Upper lobe of left lung (tissue), 6 donors: ENCODE measurements at places on chromosomes 7 and 10. TPM values are rescaled to one million over a fixed set of nuclear protein-coding genes. Genes with fewer than 3 reads are reported as not detected.
A peak's percentile ranks its signal among the peaks of the same experiment; 100 is the strongest.

DNA sequence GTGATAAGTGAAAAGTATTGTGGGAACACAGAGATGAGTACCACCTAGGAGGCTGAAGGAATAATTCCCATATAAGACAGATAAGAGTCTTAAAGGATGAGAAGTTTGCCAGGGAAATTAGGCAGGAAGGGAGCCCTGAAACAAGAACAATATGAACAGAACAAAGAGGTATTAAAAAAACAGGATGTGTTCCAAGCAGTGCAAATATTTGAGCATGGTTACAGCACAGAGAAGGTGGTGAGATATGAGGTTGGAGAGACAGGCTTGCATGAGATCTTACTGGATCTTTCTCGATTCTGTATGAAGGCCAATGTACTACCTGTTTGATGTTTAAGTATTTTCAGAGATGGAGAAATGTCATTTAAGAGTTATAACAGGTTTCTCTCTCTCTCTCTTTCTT, 20.3 kb downstream of the TAC1 start:
- H3K36me3 ChIP-seq, result no peaks in the 10 kb centered on the region
- no peak overlapping the region for H3K4me3 ChIP-seq
- H3K27me3 ChIP-seq, result no peaks in the 10 kb centered on the region
- no peaks in the 10 kb centered on the region for H3K4me1 ChIP-seq
- DNase-seq, result no peak

- H3K4me1 ChIP-seq, result peaks cover 8% of the 10 kb centered on the region
- no peaks in the 10 kb centered on the region for H3K36me3 ChIP-seq
- DNase-seq, result no peak
- H3K27ac ChIP-seq, result no peak overlapping the region
- H3K27me3 ChIP-seq, result no peaks in the 10 kb centered on the region
- no peak overlapping the region for H3K4me3 ChIP-seq
Observed at GRCh38 chr7:94650147-94651051, 5.5 kb downstream of the SGCE start.

DNA sequence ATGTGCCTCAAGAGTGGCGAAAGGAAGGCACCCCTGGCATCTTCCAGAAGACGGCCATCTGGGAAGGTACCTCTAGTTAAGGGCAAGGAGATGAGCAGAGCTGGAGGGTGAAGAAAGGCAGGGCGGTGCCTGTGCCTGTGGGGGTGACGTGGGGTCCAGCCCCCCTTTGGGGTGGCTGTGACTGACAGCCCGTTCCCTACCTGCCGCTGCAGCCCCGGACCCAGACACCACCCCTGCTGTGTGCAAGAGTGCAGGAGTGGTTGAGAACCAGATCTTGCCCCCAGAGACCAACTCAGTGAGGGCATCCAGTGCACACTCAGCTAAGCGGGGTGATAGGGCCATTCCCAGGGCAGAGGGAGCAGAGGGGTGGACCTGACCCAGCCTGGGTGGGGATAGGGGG, 4.3 kb upstream of the MUC17 start:
- no peak overlapping the region for H3K27ac ChIP-seq
- no peaks in the 10 kb centered on the region for H3K36me3 ChIP-seq
- peaks cover 12% of the 10 kb centered on the region for H3K4me1 ChIP-seq
- no peak overlapping the region for H3K4me3 ChIP-seq
- peak; percentile 46 for DNase-seq

- H3K4me1 ChIP-seq, result no peaks in the 10 kb centered on the region
- no peaks in the 10 kb centered on the region for H3K36me3 ChIP-seq
- H3K27me3 ChIP-seq, result no peaks in the 10 kb centered on the region
- H3K4me3 ChIP-seq, result no peak overlapping the region
- no peak overlapping the region for H3K27ac ChIP-seq
Observed at GRCh38 chr7:26937939-26938623, 73.7 kb upstream of the SKAP2 start.

GRCh38 chr7:2666588-2667250, 21.3 kb upstream of the AMZ1 start:
- H3K4me3 ChIP-seq, result no peak overlapping the region
- no peak for DNase-seq
- no peaks in the 10 kb centered on the region for H3K27me3 ChIP-seq
- H3K27ac ChIP-seq, result no peak overlapping the region

- H3K4me3 ChIP-seq, result no peak overlapping the region
- DNase-seq, result no peak
- H3K36me3 ChIP-seq, result no peaks in the 10 kb centered on the region
- no peaks in the 10 kb centered on the region for H3K4me1 ChIP-seq
- H3K27ac ChIP-seq, result no peak overlapping the region
Observed at GRCh38 chr10:125333769-125334168, 173.4 kb upstream of the CTBP2 start.

GRCh38 chr10:44689368-44689767, 221.8 kb upstream of the TMEM72 start:
- no peaks in the 10 kb centered on the region for H3K36me3 ChIP-seq
- DNase-seq, result no peak
- H3K4me3 ChIP-seq, result no peak overlapping the region
- H3K27ac ChIP-seq, result no peak overlapping the region
- H3K4me1 ChIP-seq, result no peaks in the 10 kb centered on the region
- no peaks in the 10 kb centered on the region for H3K27me3 ChIP-seq

- no peaks in the 10 kb centered on the region for H3K27me3 ChIP-seq
- DNase-seq, result no peak
- peak overlapping the region; percentile 63 for H3K27ac ChIP-seq
- peaks cover 5% of the 10 kb centered on the region for H3K36me3 ChIP-seq
Observed at GRCh38 chr10:13686331-13686752, 99.6 kb downstream of the PRPF18 start.

GRCh38 chr10:4121502-4122380, 336.7 kb upstream of the KLF6 start:
- no peak overlapping the region for H3K4me3 ChIP-seq
- H3K4me1 ChIP-seq, result peaks cover 11% of the 10 kb centered on the region
- no peak for DNase-seq
- H3K27me3 ChIP-seq, result no peaks in the 10 kb centered on the region
- peak overlapping the region; percentile 66 for H3K27ac ChIP-seq

DNA sequence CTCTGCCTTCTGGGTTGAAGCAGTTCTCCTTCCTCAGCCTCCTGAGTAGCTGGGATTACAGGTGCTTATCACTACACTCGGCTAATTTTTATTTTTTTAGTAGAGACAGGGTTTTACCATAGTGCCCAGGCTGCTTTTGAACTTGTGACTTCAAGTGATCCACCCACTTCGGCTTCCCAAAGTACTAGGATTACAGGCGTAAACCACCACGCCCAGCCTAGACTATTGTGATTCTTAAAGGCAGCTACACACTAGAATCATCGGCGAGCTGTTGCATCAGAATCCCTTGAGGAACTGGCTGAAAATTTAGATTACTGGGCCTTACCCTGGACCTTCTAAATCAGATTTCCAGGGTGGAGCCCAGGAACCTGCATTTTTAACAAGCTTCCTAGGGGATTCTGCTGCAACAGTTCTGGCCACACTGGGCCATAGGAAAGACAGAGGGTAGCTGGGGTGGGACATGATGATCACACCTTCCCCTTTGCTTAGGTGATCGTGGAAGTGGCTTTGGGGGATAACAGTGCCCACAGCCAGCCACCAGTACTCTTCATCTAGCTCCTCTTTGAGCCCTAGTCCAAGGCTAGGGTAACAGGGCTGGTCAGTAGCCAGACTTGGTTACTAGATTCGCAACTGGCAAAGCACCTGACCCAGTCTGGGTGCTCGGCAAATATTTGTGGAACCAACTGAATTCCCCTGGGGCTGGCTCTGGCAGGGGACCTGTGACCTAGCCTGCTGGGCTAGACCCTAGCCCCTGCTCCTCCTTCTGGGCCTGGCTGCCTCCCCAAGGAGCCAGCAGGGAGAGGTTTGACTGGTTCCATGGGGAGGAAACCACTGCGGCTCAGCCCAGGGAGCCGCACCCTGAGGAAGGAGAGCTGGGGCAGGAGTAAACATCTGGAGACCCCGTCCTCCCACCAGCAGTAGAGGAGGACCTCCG, 67.1 kb upstream of the DUSP5 start:
- no peaks in the 10 kb centered on the region for H3K36me3 ChIP-seq
- H3K4me3 ChIP-seq, result no peak overlapping the region
- no peaks in the 10 kb centered on the region for H3K27me3 ChIP-seq

- no peak overlapping the region for H3K27ac ChIP-seq
- DNase-seq, result no peak
- peaks cover 4% of the 10 kb centered on the region for H3K36me3 ChIP-seq
Observed at GRCh38 chr10:89214566-89215165, 7.5 kb upstream of the CH25H start.

DNA sequence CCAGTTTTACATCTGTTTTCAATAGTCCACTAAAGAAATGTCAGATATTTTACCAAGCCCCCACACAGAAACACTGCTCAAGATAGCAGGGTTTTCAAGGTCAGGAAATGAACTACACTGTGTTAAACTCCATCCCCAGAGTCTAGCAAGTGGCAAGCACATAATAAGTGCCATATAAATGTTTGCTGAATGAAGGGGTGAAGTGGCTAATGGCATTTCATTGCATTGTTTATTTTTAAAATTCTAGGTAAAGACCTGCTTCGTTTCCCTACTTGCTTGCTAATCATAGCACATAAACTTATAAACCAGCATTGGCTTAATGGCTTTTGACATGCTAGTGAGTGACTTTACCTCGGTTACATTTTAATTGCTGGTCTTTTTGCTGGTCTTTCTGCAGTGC, 322.6 kb downstream of the GRID1 start:
- no peak overlapping the region for H3K27ac ChIP-seq
- H3K4me3 ChIP-seq, result no peak overlapping the region
- no peaks in the 10 kb centered on the region for H3K36me3 ChIP-seq

- H3K27me3 ChIP-seq, result no peaks in the 10 kb centered on the region
- H3K36me3 ChIP-seq, result no peaks in the 10 kb centered on the region
- H3K4me1 ChIP-seq, result no peaks in the 10 kb centered on the region
- H3K4me3 ChIP-seq, result no peak overlapping the region
Observed at GRCh38 chr10:103506061-103506460, 12.6 kb downstream of the NEURL1 start.

DNA sequence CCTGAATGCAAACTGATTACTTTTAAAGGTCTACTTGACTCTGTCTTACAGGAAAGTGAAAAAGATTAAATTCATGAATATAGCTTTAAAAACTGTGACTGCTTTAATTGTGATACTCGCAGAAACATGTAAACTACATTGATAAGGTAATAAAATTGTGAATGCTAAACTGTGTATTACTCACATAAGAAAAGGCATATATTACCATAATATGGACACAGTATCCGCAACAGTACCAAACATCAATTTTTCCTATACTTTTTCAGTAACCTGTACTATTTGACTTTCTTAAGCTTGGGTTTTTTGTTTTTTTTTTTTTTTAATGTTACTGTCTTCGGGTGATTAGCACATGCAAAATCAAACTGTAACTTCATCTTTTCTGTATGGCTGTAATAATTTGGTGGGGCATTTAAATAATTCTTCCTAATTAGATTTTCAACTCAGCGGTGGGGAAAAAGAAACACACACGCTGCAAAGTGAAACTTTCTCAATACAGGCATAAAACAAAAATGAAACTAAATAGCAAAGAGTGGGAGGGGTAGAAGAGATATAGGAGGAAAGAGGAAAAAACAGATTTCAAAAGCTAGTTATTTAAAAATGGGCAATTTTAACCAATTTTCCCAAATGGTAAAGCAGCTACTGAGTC, 23.2 kb downstream of the NT5C3A start:
- peaks cover 31% of the 10 kb centered on the region for H3K4me1 ChIP-seq
- peak overlapping the region; percentile 50 for H3K4me3 ChIP-seq
- H3K27me3 ChIP-seq, result no peaks in the 10 kb centered on the region
- H3K27ac ChIP-seq, result peak overlapping the region; percentile 75

GRCh38 chr10:59176241-59177030, at the start of gene PHYHIPL:
PHYHIPL (plus strand) TSS chr10:59176643; CDS start chr10:59176854, 211 bp downstream.
- H3K27ac ChIP-seq, result no peak within 1 kb of the TSS
- H3K27me3 ChIP-seq, result no peaks in the 10 kb centered on the region
- H3K4me1 ChIP-seq, result peaks cover 13% of the 10 kb centered on the region
- peak; percentile 69 for DNase-seq

DNA sequence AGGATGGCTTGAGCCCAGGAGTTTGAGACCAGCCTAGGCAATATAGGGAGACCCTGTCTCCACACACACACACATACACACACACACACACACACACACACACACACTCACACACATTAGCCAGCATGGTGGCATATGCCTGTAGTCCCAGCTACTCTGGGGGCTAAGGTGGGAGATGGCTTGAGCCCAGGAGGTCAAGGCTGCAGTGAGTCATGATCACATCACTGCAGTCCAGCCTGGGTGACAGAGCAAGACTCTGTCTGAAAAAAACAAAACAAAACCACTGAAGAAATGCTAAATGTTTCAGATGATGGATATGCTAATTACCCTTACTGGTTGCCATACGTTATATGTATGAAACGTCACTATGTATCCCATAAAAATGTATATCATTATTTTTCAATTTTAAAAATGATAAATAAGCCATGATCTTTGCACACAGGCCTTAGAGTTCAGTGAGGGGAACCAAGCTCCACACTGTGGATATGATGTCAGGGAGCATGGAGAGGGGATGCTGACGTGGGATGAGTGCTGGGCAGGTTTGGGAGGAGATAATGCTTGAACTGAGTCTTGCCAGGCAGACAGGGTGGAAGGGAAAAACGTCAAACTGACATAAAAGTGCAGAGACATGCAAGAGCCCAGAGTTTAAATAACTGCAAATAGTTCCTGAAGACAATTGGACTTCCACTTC, 45.9 kb upstream of the ARHGAP12 start:
- no peak for DNase-seq
- no peak overlapping the region for H3K27ac ChIP-seq
- H3K4me1 ChIP-seq, result peaks cover 13% of the 10 kb centered on the region

GRCh38 chr10:35572583-35572982, 32.6 kb upstream of the GJD4 start:
- peaks cover 3% of the 10 kb centered on the region for H3K36me3 ChIP-seq
- H3K4me3 ChIP-seq, result no peak overlapping the region
- no peaks in the 10 kb centered on the region for H3K27me3 ChIP-seq
- H3K4me1 ChIP-seq, result no peaks in the 10 kb centered on the region
- H3K27ac ChIP-seq, result no peak overlapping the region
- DNase-seq, result no peak

GRCh38 chr7:73623798-73624668, at the start of gene MLXIPL:
MLXIPL (minus strand) TSS chr7:73624522; CDS start chr7:73624492, 30 bp downstream.
- H3K4me1 ChIP-seq, result peaks cover 22% of the 10 kb centered on the region
- H3K27me3 ChIP-seq, result peaks cover 28% of the 10 kb centered on the region
- peak; percentile 95 for DNase-seq
- H3K4me3 ChIP-seq, result peak within 1 kb of the TSS; percentile 63
- no peak within 1 kb of the TSS for H3K27ac ChIP-seq

GRCh38 chr7:69516238-69516820, 81.9 kb upstream of the AUTS2 start:
- H3K4me3 ChIP-seq, result no peak overlapping the region
- H3K36me3 ChIP-seq, result no peaks in the 10 kb centered on the region
- no peak overlapping the region for H3K27ac ChIP-seq
- no peak for DNase-seq
- H3K27me3 ChIP-seq, result no peaks in the 10 kb centered on the region
- H3K4me1 ChIP-seq, result no peaks in the 10 kb centered on the region

- H3K36me3 ChIP-seq, result no peaks in the 10 kb centered on the region
- no peaks in the 10 kb centered on the region for H3K27me3 ChIP-seq
- H3K4me3 ChIP-seq, result no peak overlapping the region
- no peak overlapping the region for H3K27ac ChIP-seq
- no peaks in the 10 kb centered on the region for H3K4me1 ChIP-seq
Observed at GRCh38 chr7:157462840-157463239, 126.0 kb downstream of the DNAJB6 start.

Gene SKAP2
- 30.0 TPM for total RNA-seq

Gene PKD2L1
- total RNA-seq, result 1.5 TPM

Gene KIF11
- total RNA-seq, result under 0.01 TPM

Gene C10orf105
- 0.44 TPM for total RNA-seq

Gene GIMAP2
- total RNA-seq, result 27.6 TPM

Gene IFIT1B
- 0.20 TPM for total RNA-seq

Gene TRPV5
- total RNA-seq, result not detected

Gene TRIM73
- total RNA-seq, result 3.2 TPM

Gene MYH16
- not detected for total RNA-seq

Gene EPDR1
- total RNA-seq, result 107 TPM

Gene EN2
- not detected for total RNA-seq

Gene ASIC3
- 3.2 TPM for total RNA-seq
